ENCODE measurements at places on chromosomes 2 and 18.

- no peak for DNase-seq
Observed at GRCh38 chr2:189561371-189562038, 19.1 kb downstream of the SLC40A1 start.

GRCh38 chr2:137192366-137193310 is 427.3 kb downstream of the THSD7B start:
- no peak for DNase-seq

GRCh38 chr2:20454036-20454981 is 7.4 kb downstream of the RHOB start:
- no peak for DNase-seq

DNA sequence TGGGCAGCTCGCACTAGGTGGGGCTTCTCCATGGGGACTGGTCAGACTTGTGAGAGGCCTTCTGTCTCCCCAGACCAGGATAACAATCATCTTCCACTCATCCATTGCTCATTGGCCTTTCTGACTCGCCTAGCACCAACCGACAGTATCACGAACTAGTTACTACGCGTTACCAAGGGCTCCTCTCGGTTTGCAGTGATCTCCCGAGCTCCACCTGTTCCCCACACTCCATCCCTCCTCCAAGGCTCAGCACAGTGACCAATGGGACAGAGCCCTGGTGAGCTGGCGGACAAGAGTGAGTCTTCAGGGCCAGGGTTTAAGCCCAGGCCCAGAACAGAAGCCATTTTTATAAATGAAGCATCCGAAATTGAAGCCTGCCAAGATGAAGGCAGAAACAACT is 42.8 kb upstream of the SMAD7 start:
- no peak for DNase-seq

GRCh38 chr2:12694990-12695774 is 21.6 kb upstream of the TRIB2 start:
- DNase-seq, result no peak

DNA sequence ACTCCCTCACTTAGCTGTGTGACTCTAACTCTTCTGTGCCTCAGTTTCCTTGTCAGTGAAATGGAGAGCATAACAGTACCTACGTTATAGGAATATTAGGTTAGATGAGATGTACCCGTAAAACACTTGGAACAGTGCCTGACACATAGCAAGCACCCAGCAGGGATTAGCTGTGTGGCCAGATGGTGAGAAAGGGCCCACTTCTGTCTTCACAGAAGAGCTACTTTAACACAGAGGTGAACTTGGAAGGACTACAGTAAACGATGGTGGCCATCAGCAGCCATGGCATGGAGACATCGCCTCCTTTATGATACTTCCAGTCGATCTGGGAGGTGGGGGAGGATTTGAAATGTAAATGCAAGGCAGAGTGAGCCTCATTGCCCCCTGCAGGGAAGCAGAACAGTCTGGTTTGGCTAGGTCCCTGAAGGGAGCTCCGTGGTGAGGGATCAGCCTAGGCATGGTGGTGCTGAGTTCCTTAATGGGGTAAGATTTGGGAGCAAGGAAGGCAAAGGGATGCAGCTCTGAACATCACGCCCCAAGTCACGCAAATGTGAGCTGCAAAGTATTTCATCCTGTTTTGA is 101.7 kb upstream of the ALPP start:
- no peak for DNase-seq
